ENCODE measurements at places on chromosomes 7 and 10.

DNA sequence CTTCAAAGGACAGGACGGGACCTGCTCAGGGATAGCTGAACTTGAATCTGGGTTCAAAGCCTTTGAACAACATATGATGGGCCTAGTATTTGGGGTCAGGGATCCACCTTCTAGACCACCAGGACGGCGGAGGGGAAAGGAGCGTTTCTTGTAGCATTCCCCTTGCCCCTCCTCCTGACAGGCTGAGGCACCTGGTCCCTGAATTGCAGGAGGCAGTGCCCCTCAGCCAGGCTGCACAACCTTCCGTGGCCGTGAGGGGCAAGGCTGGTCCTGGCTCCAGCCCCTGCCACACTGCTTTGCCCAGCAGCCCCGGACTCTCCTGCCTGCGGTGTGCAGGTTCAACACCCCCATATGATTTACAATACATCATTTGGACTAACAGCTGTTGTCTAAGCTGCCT, 58.1 kb downstream of the INSIG1 start:
- no peak for DNase-seq

DNA sequence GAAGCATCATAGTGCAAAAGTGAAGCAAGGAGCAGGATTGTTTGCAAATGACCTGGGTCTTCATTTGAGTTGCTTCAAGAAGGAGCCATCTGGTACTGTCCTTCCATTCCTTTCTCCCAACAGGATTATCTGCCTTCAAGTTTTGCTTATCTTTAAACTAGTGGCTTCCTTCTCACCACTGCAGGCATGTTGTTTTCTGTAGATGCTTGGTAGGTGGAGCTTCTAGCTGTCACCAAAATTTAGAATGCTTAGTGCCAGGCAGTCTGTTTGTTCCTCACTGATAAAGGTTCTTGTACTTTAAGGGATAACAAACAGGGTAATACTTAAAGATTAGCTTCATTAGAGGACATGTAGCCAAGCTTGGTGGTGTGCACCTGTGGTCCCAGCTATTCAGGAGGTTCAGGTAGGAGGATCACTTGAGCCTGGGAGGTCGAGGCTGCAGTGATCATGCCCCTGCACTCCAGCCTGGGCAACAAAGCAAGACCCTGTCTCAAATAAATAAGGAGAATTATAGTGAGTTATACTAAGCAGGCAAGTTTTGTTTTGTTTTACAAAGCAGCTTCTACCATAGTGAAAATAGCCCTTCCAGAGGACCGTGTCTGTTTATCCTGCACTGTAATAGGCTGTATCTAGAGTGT, 5.7 kb downstream of the ARL5B start:
- no peak for DNase-seq

- DNase-seq = peak; percentile 71
Measured at GRCh38 chr10:110357252-110357780, 52.6 kb upstream of the SMNDC1 start.

- no peak for DNase-seq
Measured at GRCh38 chr10:6049031-6049400, 13.2 kb downstream of the IL2RA start.

GRCh38 chr7:31421607-31422006, 81.1 kb upstream of the NEUROD6 start:
- no peak for DNase-seq

GRCh38 chr10:110637558-110638053, 6.5 kb upstream of the RBM20 start:
- no peak for DNase-seq

DNA sequence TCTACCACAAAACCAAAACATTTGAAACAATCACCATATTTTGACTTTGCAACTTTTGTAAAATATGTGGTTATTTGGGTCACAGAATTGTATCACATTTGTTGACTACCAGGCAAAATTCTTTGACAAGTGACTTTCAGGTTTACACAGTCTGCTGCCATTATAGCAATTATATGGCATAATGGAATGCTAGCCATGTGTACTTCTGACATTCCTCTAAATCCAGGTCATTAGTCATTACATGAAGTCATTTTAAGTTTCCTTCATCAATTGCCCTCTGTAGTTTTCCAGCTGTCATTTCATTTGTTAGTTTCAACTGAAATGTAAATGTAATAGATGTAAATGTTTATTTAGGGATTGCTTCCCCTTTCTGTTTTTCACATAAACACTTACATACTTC, 137.5 kb downstream of the IMMP2L start:
- no peak for DNase-seq

DNA sequence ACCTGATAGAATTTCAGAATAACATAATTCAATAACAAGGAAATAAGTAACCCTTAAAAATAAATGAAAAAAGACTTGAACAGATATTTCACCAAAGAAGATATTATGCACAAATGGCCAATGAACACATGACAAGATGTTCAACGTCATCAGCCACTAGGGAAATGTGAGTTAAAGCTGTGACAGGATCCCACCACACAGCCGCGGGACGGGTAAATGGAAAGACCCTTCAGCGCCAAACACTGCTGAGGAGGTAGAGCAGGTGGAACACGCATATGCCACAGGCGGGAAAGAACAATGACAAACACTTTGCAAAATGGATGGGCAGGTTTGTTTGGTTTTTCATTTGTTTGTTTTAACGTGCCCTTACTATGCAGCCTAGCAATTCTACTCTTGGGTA, 86.1 kb upstream of the RNF32 start:
- no peak for DNase-seq

GRCh38 chr10:27188259-27188658, 33.1 kb downstream of the MASTL start:
- DNase-seq = no peak

- DNase-seq = no peak
Measured at GRCh38 chr10:124164264-124164663, 70.9 kb upstream of the CHST15 start.

DNA sequence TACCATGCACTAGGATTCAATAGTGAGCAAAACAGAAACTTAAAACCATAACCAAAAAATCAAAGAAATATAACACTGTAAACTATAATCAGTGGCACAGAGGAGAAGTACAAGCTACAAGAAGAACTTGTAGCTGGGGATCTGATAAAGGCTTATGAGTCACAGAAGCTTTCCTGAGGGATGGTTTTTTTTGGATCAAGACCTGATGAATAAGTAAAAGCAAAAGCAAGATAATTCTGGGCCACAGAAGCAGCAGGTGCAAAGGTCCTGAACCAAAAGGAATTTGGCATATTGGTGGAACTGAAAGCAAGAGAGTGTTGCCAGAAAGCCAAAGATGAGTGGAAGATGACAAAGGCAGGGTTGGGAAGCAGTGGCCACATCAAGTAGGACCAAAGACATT, 37.4 kb upstream of the BET1 start:
- no peak for DNase-seq

- peak; percentile 75 for DNase-seq
Measured at GRCh38 chr10:15106352-15107013, 9.3 kb downstream of the RPP38 start.

DNA sequence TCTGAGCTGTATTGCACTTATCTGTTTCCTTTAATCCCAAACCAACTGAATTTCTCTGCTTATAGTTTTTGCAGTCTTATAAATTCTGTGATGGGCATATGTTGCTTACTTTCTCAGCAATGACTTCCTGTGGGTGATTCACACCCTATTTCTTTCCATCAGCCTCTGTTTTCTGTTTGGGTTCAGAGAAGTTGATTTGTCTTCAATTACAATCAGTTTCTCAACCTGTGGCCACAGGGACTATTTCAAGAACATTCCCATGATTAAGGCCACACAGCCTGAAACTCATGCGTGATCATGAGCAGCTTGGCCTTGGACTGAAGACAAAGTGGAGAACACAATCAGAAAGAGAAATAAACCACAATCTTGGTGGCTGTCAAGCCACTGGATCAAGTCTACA, 1174.6 kb upstream of the C7orf33 start:
- DNase-seq = no peak

DNA sequence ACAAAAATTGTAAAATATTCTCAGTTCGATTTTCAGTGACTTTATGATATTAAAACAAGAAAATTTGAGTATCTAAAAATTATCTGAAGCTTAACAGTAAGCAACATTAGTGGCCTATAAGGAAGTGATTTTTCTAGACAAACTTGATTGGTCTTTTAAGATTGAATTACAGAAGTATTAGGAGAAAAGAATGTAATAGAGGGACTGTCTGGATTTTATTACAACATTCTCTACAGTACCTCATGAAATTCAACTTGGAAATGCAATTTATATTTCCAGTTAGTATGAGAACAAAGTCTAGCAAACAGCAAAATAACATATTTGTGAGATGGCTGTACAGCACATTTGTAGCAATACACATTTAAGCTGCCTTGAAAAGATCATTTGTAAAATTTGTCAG, 18.8 kb downstream of the REEP3 start:
- no peak for DNase-seq

- peak; percentile 76 for DNase-seq
Measured at GRCh38 chr7:27150568-27151340, 1.6 kb downstream of the HOXA3 start.

DNA sequence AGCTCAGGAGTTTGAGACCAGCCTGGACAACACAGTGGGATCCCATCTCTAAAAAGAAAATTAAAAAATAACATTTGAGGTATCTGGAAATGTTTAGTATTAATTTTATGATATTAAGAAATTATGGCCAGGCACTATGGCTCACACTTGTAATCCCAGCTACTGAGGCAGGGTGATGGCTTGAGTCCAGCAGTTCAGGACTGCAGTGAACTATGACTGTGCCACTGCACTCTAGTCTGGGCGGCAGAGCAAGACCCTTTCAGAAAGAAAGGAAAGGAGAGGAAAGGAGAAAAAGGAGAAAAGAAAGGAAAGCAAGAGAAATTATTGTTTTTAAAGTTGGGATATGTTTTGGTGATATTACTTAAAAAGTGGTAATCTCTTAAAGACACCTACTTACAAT, 2.5 kb upstream of the CCDC186 start:
- no peak for DNase-seq

DNA sequence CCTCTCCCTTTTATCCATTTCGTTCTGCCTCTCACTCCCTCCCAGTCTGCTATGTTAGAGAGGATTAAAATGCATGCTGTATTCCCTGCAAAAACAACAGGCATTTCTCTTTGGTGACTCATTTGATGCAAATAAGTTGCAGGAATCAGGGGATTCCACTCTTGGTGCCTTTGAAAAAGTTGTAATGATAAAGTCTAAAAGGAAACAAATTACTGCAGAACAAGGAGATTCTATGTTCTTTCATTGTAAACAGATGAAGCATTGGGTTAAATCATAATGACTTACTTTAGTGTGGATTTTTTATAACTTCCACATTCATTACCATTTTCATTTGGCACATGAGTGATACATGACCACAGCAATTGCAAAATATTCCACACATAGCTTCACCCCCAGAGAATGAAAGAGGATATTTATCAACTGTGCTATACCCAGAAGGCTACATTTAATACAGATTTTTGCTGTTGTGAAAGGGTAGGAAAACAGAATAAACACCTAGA, 33.4 kb upstream of the ABLIM1 start:
- DNase-seq = no peak

DNA sequence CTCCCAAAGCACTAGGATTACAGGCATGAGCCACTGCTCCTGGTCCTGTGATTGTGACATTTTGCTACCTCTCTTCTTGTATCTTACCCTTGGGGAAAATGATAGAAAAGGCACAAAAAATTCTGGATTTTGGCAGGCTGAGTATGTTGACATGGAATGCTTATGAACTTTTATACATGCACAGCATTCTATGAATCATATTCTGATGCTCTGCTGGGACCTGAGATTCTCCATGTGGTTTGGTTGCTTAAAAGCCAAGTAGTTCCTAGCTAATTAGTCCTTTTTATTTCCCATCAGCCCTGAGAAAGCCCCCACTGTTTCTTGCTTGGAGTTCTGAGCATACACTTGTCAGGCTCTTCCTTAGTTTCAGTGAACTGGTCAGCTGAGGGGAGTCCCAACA, 8.3 kb upstream of the KAZALD1 start:
- no peak for DNase-seq

DNA sequence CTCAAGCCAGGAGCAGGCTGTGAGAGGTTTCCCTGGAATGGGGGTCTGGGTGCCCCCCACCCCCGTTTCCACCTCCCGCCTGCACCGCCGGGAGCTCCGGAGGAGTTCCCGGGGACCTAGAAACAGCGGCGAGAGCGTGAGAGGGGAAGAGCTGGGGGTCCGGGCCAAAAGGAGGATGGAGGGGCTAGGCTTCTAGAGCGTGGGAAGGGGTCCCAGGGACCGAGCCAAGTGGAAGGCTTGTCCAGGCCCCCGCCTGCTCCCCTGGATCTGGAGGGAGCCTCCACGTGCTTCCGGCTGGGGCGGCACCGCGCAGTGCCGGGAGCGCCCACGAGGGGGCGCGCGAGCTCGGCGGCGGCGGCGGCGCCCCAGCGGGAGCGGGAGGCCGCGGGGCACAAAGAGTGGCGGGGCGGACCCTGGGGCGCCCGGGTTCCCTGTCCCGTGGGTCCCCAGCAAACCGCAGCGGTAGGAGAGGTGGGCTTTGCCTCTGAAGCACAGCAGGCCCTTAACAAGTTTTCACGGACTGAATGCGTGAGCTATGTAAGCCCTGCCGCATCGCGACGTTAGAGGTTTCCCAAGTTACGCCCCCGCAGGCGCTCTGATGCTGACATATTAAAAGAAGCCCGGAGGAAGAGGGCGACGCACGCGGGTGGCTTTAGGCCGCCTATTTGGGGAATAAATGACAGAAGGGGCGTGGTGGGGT, 104.4 kb upstream of the LRRC4 start:
- peak; percentile 56 for DNase-seq

DNA sequence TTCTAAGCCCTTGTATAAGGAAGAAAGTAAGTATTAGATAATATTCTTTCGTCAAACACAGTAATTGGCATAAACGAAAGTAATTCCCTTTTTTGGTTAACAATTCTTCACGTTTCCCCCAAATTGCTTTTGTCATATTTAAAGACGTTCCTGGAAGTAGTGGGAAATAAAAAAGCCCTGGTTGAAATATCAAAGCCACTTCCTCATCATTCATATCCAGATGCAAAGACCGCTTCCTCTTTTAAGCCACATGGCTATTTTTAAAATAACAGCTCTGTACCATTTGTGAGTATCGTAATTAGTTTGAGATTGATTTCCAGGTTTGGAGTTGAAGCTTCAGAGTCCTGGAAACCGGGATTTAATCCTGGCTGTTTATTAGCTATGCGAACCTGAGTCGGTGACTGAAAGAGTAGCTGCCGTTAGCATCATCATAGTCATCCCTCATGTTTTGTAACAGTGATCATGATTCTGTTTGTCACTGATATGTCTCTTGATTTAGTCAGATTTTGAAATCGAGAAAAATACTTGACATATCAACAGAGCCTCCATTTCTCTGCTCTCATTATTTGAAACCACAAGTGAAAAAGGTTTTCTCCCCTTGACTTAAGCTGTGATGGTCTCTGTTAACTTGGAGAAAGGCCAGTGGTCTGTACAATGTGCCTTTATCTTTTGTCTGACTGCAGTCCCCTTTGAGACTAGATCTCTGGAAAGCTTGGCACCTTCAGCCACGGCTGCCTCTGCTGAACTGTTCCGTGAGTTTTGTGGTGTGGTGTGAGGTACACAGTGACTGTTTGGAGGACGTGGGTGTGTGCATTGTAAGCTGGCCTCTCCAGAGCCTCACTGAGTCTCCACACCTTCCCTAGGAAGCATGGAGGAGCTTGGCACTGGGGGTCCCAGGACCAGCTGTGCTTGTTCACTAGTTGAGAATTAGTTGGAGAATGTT, 18.1 kb downstream of the OPTN start:
- no peak for DNase-seq

Data from CD8-positive, alpha-beta memory T cell (primary cell).